Gastrocnemius medialis (tissue), 4 donors: ENCODE measurements at places on chromosomes 7 and 10. TPM values are rescaled to one million over a fixed set of nuclear protein-coding genes. Genes with fewer than 3 reads are reported as not detected.

DNA sequence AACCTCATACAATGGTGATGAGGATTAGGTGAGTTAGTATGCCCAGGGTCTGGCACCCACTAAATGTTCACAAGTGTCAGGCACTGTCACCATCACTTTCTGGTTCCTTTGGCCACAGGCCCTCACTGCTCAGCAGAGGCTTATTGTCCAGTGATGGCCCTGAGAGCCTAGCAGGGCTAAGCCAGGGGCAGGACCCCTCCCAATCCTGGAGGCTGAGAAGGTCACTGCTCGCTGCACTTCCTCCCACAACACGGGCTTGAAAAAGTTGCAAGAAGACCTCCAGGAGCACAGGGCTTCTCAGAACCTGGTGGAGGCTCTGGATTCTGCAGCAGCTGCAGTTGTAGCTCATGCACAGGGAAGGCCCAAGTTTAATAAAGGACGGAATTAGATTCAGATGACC is 48.1 kb downstream of the DRGX start:
- H3K4me3 ChIP-seq, result no peak overlapping the region
- H3K4me1 ChIP-seq, result no peaks in the 10 kb centered on the region
- H3K36me3 ChIP-seq, result no peaks in the 10 kb centered on the region
- H3K27me3 ChIP-seq, result no peaks in the 10 kb centered on the region
- H3K27ac ChIP-seq, result no peak overlapping the region

- no peak within 1 kb of the TSS for H3K4me3 ChIP-seq
- no peak within 1 kb of the TSS for H3K27ac ChIP-seq
- no peaks in the 10 kb centered on the region for H3K36me3 ChIP-seq
- peaks cover 22% of the 10 kb centered on the region for H3K27me3 ChIP-seq
- DNase-seq, result peak; percentile 9
- H3K4me1 ChIP-seq, result no peaks in the 10 kb centered on the region
Measured at GRCh38 chr7:151439855-151440798, at the start of gene CRYGN. CRYGN (minus strand) TSS chr7:151440141; CDS start chr7:151439917, 224 bp downstream.

GRCh38 chr7:140060243-140060630 is 2.5 kb downstream of the PARP12 start:
- no peaks in the 10 kb centered on the region for H3K36me3 ChIP-seq
- no peak for DNase-seq
- H3K27me3 ChIP-seq, result no peaks in the 10 kb centered on the region
- no peak overlapping the region for H3K4me3 ChIP-seq
- no peak overlapping the region for H3K27ac ChIP-seq
- H3K4me1 ChIP-seq, result peaks cover 6% of the 10 kb centered on the region

SPDYE9 gene
- total RNA-seq, result not detected

RHOBTB1 gene
- total RNA-seq, result 28.1 TPM

DNA sequence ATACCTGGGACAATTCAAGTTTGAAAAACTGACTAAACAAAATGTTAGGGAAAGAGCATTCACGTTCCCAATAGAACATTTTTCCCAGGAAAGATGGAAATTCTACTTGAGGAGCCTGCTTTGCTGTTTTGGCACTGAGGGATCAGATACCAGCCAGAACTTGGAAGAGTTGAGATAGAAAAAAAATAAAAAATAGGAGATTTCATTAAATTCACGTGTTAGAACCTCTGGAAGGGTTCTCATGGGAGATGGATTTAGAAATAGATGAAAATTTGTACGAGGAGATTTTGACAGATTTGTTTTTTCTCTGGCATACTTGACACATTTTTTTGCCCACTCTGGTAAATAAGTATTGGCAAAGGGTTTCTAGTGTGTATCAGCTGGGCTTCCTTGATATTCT is 63.7 kb downstream of the CELF2 start:
- peak overlapping the region; percentile 37 for H3K27ac ChIP-seq
- no peaks in the 10 kb centered on the region for H3K36me3 ChIP-seq
- H3K4me3 ChIP-seq, result no peak overlapping the region
- H3K27me3 ChIP-seq, result no peaks in the 10 kb centered on the region
- peaks cover 11% of the 10 kb centered on the region for H3K4me1 ChIP-seq
- no peak for DNase-seq

EPHB6 gene
- 8.9 TPM for total RNA-seq

RNF133 gene
- total RNA-seq, result not detected

GRCh38 chr10:21526188-21526859 is 842 bp upstream of the SKIDA1 start:
- H3K27ac ChIP-seq, result peak overlapping the region; percentile 90
- peak overlapping the region; percentile 75 for H3K4me3 ChIP-seq
- no peaks in the 10 kb centered on the region for H3K27me3 ChIP-seq
- DNase-seq, result peak; percentile 62
- no peaks in the 10 kb centered on the region for H3K36me3 ChIP-seq
- peaks cover 30% of the 10 kb centered on the region for H3K4me1 ChIP-seq

DNA sequence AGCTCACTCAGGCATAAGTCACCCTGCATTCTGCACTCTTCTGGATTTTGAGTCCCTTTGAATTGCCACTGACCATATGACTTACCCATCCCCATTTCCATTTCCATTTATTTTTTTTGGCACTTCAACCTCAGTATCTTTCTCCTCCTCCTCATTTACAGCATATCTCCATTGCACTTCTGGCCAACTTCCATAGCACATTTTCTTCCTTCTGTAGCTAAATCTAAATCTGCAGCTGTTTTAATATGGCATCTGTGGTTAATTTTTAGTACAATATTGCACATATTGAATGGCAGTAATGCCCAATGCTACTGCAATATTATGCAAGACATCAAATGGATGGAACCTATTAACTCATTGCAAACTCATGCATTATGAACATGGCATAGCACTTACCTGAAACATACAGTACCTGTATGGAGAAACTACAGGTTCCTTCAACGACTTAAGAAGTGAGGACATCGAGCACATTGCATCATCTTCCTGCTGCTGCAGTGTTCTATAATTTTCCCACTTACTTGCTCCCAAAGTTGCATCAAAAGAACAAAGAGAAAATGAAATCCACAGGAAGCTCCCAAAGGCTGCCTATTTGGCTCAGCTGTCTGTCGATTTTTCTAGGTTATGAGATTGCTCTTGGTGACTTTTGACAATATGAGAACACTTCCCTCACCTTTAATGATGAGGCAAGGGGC is 55.7 kb downstream of the LRRTM3 start:
- H3K4me3 ChIP-seq, result no peak overlapping the region
- no peak overlapping the region for H3K27ac ChIP-seq
- no peaks in the 10 kb centered on the region for H3K27me3 ChIP-seq
- no peak for DNase-seq

DNA sequence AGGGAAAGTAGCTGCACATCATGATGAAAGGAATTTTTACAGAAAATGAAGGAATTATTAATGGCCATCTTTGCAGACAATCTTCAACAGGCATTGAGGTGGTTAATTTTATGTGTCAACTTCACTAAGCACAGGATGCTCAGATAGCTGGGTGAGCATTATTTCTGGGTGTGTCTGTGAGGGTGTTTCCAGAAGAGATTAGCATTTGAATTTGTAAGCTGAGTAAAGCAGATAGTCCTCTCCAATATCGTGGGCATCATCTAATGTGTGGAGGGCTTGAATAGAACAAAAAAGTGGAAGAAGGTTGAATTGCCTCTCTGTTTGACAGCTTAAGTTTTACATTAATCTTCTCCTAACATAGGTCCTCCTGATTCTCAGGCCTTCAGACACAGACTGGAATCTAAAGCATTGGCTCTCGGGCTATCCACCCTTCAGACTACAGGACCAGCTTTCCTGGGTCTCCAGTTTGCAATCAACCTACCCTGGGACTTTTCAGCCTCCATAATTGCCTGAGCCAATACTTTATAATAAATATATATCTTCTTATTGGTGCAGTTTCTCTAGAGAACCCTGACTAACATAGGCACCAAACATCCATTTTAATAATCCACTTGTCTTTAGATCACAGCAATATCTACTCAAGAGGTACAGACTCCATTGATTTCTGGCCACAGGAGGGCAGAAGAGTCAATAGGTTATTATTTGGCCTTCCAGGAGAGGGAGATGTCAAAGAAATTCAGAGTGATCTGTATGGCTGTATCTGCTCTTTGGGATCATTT is 10.5 kb upstream of the CRPPA start:
- no peaks in the 10 kb centered on the region for H3K27me3 ChIP-seq
- DNase-seq, result no peak
- no peak overlapping the region for H3K4me3 ChIP-seq
- no peaks in the 10 kb centered on the region for H3K4me1 ChIP-seq
- no peaks in the 10 kb centered on the region for H3K36me3 ChIP-seq
- no peak overlapping the region for H3K27ac ChIP-seq

PAXIP1 gene
- 6.5 TPM for total RNA-seq

LRRC4 gene
- total RNA-seq, result 0.29 TPM

TLX1 gene
- total RNA-seq, result not detected

CALHM2 gene
- 19.2 TPM for total RNA-seq
